ENCODE measurements at places on chromosomes 4 and X.
A peak's percentile ranks its signal among the peaks of the same experiment; 100 is the strongest.

GRCh38 chr4:24979554-24979953 lies 51.2 kb downstream of the LGI2 start:
- DNase-seq, result no peak

- DNase-seq, result no peak
Observed at GRCh38 chrX:124005228-124005627, 43.7 kb downstream of the STAG2 start.

GRCh38 chrX:85109235-85109634 lies 105.6 kb downstream of the APOOL start:
- no peak for DNase-seq

DNA sequence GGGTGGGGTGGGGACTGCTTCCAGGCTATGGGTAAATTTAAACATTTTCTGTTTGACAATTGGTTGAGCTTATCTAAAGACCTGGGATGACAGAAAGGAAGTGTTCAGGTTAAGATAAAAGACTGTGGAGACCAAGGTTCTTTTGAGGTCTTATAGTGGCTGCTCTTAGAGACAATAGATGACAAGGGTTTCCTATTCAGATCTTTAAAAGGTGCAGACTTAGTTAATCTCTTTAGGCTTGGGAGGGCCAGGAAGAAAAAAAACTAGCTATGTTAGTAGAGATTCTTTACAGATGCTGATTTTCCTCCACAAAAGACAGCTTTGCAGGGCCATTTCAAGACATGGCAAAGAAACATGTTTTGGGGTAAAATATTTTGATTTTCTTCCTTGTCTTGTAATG lies 972.5 kb downstream of the CCSER1 start:
- DNase-seq, result no peak

DNA sequence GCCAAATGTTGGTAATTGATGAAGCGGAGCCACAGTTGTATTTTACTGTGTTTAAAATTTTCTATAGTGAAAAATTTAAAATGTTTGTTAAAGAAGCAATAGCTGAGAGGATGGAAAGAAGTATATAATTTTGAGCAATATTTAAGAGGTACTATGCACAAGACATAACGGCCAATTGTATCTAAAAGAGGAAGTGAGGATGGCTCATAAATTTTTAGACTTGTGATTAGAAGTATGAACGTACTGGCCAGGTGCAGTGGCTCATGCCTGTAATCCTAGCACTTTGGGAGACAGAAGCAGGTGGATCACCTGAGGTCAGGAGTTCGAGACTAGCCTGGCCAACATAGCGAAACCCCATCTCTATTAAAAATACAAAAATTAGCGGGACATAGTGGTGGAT lies 12.7 kb upstream of the HHIP start:
- no peak for DNase-seq

GRCh38 chrX:150730719-150731118 lies 37.5 kb downstream of the MTMR1 start:
- DNase-seq, result no peak

GRCh38 chr4:8585721-8586212 lies 5.6 kb downstream of the GPR78 start:
- DNase-seq, result no peak

- DNase-seq, result no peak
Observed at GRCh38 chr4:150367326-150367725, 214.6 kb upstream of the MAB21L2 start.

GRCh38 chr4:107825072-107825824 lies 516 bp downstream of the SGMS2 start:
- no peak for DNase-seq

DNA sequence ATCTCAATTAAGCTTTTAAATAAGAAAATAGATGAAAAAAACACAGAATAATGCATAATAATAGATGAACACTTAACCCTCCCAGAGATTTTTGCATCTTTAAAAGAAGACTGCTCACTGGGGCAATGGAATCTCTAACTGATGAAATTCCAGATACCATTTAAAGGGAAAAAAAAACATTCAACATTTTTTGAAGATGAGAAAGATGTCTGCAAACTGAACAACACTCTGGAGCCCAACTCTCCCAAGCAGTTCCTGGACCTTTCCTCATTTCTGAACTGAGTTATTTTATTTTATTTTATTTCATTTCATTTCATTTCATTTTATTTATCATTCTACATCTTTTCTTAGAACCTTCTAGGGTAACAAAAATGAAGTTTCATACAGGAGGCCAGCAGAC lies 90.7 kb downstream of the CORIN start:
- no peak for DNase-seq

DNA sequence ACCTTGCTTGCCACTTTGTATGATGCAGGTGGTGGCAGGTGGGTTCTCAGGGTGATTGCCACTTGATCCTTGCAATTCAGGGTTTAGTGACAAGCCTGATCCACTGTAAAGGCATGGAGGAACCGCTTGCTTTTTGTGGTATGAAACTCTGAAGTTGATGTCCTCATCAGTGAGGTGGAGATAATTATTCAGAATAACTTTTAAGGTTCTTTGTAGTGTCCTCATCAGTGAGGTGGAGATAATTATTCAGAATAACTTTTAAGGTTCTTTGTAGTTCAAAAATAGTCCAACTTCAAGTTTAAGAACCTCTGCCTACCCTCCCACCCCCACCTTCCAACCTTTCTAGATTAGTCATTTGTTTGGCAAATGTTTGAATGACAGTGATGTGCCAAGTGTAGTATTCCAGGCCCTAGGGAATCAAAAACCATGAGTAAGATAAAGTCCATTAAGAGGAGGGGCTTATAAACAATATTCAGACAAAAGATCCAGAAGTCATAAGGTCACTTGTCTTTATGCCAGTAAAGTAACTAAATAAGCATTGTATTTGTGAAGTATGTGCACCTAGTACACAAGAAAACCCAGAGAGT lies 51.2 kb downstream of the DCUN1D4 start:
- DNase-seq, result no peak

DNA sequence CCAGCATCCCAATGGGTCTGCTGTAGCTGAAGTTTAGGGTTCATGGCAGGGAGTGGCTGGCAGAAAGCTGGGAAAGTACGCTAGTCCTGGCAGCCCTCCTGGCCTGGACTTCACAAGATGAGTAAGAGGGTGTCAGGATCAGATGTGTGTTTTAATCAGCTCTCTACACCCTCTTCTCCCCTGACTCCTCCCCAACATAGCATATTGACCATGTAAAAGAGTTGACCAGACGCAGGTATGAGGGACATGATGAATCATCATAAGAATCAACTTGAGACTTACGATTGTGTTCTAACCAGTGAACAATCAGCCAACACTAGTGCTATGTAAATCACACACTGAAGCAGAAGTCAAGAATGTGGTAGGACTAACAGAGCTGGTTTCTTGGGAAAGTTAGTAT lies 5.3 kb downstream of the SOWAHB start:
- DNase-seq, result no peak

DNA sequence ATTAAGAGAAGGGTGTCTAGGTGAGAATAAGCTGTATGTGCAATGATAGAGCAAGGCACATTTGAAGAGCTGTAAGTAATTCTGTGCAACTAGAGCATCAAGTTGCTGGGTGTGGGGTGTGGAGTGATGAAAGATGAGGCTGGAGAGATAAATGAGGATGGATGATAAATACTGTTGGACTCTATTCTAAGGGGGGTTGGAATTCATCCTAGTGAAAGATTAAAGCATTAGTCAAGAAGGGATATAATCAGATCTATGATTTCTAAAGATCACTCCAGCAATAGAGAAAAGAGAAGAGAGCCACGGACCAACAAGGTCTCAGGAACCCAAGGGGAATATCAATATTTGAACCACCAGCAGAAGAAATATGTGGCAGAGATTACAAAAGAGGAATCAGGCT lies 415.0 kb upstream of the RPS6KA3 start:
- no peak for DNase-seq

GRCh38 chr4:110605077-110605476 lies 17.8 kb downstream of the PITX2 start:
- no peak for DNase-seq

DNA sequence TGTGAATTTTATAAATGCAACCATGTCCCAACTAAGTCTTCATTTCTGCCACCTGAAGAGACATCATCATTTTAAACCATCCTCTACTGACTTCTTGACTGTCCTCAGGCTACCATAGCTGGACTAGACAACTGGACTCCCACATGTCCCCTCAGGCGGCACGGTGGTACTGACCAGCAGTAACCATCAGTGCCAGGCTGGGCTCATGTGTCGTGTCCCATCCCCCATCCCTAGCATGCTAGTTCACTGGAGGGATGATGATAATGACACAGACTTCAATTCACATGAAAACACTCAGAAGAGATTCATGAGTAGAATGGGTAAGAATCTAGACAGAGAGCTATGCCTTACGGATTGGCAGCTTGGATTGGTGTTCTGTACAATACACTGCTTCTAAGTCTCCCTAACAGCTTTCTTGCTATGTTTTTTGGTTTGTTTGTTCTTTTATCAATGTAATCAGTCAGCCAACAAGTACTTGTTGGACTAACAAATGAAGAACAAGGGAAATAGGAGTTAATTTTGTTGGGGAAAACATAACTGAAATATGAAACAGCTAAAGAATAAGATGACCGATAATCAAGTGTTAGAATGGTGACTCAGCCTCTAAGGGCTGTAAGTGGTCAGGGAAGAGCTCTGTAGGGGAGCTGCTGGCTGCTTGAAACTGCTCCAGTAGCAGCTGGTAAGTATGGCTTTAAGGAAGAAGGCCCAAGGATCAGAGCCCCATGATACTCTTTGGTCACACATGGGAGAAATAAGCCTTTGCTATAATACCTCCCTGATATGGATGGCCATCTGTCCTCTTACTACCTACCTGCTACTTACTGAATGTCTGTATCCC lies 10.3 kb downstream of the ZDHHC9 start:
- no peak for DNase-seq

DNA sequence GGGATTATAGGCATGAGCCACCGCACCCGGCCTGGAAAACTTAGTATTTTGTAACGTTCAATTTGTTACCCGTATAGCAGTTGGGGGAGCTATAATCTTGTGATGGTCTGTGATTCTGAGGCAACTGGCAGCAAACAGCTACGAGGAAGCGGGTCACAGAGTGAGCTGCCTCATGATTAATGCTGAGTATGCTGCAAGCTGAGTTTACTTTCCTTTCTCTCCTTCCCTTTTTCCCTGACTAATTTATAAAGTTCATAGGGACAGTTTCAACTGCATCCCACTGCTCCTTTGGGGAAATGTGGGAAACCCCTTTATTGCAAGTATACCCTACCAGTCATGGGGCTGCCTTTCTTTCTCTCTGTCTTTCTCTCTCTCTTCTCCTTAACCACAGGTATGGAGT lies 17.7 kb upstream of the ELOVL6 start:
- no peak for DNase-seq

- peak; percentile 1 for DNase-seq
Observed at GRCh38 chr4:77433418-77433733, 172.2 kb upstream of the CXCL13 start.

DNA sequence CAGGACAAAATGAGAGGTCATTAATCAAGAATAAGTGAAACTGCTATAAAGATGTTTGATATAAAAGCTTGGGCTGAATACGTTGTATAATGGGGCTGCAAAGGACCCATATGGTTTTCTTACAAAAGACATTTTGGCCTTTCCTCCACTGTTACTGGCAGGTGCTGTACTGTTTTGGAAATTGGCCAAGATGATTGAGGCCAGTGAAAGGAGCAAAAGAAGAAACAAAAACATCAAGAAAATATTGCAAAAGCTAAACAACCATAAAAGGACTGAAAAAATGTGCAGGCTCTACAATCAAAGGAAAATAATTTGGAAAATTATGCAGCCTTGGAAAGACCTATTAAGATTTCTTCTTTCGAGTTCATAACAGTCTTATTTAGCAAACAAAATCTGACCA lies 222.2 kb upstream of the PPP1R2C start:
- DNase-seq, result no peak

DNA sequence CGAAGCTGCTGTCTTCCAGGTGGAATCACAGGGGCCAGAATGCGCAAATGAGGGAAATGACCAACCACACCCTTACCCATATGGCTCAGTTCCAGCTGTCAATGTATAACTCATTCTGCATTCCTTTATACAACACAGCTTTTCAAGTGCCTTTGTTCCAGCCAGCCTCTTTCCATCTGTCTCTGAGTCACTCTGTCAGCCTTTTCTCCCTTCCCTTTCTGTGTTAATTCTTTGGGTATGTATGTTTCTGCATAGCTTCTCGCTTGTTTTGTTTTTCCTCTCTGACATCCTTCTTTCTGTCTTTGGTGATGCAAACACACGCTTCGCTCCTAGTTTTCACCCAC lies 54.5 kb downstream of the RS1 start:
- no peak for DNase-seq
